Stimulated activated CD8-positive, alpha-beta memory T cell treated with anti-CD3 and anti-CD28 coated beads, Interleukin-7, amount 100 ng/mL, for 1 hour (primary cell): ENCODE measurements at places on chromosomes 2 and 18.

- DNase-seq, result no peak
Observed at GRCh38 chr2:39779927-39780326, 869 bp upstream of the THUMPD2 start.

DNA sequence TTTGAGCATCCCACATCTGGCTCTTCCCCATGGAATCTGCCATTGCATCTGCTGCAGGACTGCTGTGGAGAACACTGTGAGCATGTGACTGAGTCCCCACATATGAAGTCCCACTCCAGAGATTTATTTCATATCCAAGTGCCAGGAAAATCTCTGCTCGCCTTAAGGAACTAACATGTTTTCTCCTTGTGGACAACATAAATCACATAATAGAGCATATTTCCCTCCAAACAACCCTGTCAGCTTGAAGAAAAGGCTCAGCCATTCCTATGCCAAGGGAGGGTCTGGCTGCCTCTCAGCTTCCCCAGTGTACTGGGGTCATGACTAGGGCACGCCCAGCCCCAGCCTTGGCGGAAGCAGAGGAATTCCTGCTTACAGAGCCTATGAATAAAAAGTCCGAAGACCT, 193.7 kb downstream of the DNER start:
- DNase-seq, result no peak

DNA sequence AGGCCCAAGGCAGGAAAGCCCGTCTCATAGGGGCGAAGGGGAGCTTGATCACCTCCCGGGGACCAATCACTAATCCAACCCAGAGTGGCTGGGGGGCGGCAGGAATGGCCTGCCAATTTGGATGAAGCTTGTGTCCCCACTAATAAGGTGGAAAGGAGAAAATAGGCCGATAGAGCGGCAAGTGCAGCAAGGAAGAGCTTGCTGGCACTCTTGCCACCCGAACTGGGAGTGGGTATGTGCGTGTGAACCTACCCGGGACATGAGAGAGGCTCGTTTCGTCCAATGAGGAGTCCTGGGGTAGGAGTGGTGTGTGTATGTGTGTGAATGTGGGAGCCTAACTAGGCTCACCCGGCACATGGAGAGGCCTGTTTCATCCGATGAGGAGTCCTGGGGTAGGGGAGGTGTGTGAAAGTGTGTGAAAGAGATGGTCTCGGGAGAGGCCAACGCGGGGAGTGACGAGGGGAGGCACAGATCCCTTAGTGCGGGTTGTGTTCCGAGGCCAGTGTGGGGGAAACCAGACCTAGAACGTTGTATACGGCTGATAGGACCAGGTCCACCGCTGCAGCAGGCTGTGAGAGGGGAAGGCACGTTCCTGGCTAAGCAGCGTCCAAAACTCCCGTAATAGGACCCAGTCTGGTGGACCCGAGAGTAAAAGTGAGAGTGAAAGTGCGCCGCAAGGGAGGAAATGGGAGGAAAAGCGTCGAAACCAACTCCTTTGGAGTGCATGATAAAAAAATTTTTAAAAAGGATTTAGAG, 47.1 kb upstream of the SELENOI start:
- DNase-seq, result peak; percentile 5

DNA sequence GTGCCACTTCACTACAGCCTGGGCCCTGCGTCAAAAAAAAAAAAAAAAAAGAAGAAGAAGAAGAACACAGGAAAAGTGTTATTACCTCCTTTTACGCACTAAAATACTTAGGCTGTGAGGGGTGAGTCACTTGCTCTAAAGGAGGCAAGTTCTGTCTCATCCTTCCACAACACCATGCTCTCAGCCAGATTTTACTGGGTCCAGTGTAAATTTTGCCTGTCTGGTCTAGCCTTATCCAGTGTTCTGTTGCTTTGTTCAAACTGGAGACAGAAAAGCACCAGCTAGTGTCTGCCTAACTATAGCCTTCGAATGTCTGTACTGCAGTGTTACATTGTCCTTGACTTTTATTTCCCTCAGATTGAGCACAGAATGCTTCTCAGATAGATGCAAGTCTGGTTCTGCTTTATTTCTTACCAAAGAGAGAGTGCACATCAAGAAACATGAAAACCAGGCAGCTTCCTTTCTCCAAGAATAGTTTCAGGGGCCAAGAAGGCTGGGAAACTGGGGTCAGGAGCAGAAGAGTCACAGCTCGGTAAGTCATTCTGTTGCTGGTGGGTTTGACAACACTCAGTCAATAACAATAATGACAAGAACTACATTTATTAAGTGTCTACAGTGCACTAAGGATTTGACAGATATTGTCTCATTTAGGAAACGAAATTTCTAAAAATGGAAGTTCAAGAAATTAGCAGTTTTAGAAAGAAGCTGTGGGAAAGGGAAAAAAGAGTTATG, 3.1 kb upstream of the MSGN1 start:
- no peak for DNase-seq

DNA sequence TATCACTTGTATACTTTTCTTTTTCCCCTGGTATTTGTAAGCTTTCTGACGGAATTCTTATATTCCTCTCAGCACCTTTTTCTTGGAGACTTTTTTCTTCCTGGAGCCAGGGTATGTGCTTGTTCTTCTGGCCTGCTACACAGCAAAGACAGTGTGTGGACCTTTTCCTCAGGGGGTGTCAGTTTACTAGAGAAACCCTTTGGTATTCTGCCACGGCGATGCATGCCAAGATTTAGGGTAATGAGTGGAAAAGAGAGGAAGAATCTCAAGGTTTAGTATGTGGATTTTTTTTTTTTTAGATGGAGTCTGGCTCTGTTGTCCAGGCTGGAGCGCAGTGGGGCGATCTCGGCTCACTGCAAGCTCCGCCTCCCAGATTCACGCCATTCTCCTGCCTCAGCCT, 152.2 kb downstream of the PHLPP1 start:
- DNase-seq, result no peak

- no peak for DNase-seq
Observed at GRCh38 chr2:38187541-38188011, 111.6 kb upstream of the CYP1B1 start.

- no peak for DNase-seq
Observed at GRCh38 chr2:232892221-232892620, 22.2 kb downstream of the SNORC start.

DNA sequence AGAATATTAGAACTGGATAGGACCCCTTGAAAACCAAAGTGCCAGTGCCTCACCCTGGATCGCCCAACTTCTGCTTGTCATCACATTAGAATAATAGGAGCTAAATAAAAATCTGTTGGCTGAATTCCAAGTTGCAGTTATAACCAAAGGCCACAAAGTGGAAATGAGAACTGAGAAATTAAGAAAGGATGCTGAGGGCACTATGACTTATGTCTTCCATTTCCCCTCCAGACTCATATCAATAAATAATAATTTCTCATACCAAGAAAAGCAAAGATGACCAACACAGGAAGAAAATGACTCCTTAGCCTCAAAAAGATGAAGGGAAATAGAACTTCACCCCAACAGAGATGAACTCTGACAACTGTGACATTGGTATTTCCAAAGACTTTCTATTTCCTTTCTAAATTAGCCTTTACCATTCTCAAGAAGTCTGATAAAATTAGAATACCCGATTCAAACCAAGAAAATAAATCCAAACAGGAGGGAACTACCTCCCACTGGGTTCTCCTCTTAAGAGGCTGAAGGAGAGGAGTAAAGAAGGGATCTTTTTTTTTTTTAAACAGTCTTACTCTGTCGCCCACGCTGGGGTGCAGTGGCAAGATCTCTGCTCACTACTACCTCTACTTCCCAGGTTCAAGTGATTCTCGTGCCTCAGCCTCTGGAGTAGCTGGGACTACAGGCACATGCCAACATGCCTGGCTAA, 46.5 kb upstream of the EPG5 start:
- no peak for DNase-seq

GRCh38 chr18:40035966-40036365, 1919.1 kb upstream of the PIK3C3 start:
- DNase-seq, result no peak

DNA sequence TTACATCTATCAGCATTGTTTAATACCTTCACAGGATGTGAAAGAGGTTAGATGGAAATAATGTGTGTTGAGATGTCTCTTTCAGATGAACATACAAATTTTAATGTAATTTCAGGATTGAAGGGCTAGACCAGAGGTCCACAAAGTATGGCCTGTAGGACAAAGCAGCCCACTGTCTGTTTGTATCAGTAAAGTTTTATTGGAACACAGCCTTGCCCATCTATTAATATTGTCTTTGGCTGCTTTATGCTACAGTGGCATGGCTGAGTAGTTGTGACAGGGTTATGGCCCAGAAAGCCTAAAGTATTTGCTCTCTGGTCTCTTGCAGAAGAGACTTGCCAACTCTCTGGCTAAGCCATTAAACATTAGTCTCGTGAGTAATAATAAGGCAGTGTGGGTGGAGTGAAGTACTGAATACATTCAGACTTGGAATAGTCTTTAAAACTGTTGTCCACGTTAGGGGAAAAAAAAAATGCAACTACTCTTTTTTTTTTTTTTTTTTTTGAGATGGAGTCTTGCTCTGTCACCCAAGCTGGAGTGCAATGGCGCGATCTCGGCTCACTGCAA, 74.5 kb upstream of the NOSTRIN start:
- DNase-seq, result no peak

DNA sequence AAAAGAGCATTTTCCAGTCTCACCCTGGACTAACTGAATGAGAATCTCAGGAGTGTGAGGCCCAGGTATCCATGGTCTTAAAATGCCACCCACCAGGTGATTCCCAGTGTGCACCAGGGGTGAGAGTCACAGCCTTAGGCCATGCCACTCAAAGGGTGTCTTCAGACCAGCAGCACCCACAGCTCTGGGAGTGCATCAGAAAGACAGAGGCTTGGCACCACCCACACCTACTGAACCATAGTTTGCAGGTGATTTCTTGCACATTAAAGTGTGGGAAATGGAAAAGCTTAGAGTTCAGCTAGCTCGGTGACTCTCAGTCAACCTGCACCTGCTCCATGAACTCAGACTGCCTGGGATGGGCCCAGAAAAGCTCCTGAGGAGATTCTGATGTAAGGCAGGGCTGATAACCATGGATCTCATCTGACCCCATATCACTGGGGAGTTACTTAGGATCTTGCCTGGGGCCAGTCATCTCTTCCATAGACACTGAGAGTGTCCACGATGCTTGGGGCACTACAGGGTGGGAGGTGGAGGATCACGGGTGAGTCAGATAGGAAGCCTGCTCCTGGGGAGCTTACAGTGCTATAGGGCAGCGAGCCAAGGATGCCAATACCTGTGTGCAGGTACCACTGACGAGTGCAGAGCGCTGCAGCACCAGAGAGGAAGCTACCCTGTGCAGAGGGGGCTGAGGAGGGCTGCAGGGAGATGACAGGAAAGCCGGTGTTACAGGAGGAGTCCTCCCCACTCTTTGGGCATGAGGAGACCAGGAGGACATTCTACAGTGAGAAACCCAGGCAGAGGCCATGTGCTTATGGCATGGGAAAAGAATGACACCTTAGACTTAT, 4.6 kb downstream of the IL37 start:
- DNase-seq, result no peak

- no peak for DNase-seq
Observed at GRCh38 chr2:159185401-159186130, 100.9 kb downstream of the WDSUB1 start.

DNA sequence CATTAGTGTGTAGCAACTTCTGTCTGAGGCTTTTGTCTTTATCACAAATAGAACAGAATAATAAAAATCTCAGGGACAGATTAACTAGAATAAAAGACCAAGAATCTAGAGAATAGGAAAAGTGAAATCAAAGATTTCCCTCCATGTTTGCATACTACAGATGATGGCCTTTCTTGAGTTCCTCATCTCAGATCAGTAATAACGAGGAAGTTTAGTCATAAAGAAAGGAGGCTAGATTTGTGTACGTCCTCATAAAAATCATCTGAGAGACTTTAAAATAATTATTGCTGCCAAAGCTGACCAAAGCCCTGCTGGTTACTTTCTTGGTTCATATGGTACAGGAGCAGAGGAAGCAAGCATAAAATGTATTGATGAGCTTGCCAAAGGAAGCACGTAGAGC, 117.3 kb downstream of the MIB1 start:
- no peak for DNase-seq

DNA sequence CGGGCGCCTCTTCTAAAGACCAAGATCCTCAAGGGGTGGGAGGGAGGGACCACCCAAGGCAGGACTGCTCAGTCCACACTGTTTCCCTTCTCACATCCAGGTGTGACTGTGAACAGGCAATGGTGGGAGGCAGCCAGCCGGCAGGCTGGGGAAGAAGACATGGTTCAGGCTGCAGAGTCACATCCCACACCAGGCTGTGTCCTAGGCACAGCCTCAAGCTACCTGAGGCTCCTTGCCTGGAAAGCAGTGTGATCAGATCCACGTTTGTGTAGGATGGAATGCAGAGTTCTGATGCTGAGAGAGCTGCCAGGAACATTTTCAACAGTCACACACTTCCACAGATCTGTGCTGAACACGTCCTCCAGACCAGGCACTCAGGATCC, 16.4 kb downstream of the SLC66A2 start:
- DNase-seq, result no peak

- DNase-seq, result no peak
Observed at GRCh38 chr18:2910261-2910660, 63.5 kb downstream of the EMILIN2 start.

- no peak for DNase-seq
Observed at GRCh38 chr18:75200071-75200470, 8.9 kb downstream of the PTGR3 start.

DNA sequence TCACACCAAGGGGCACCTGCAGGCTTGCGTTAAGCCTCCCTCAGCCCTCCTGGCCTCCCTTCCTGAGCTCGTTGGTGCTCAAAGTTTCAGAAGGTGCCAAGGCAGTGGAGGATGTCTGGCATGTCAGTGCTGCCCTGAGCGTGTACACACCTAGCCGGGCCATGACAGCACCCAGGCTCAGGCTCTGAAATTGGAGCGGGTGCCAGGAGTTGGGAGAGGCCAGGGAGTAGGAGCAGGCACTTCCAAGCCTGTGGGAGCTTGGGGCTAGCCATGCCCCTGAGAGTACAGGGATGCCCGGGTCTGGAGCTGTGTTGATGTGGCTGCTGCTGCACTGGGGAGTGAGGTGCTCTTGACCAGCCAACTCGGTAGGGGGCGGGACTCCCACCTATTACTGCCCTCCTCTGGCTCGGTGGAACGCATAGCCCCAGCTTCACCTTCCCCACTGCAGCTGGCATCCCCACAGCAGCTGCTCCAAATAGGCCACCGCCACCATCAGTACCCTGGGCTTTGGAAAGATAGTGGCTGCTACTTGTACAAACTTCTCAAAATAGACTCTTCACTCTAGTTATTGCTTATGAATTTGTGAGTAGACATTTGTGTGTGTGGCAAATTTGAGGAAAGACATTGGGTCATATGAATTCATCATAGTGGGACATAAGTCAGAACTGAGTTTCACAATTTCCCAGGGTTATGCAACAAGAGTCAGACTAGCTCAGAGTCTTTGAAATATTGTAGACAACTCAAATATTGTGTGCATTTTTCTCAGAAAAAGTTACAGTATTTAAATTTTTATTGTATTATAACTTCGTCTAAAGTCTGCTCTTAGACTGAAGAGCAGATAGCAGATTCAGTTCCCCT, 6.8 kb upstream of the PCARE start:
- DNase-seq, result no peak

DNA sequence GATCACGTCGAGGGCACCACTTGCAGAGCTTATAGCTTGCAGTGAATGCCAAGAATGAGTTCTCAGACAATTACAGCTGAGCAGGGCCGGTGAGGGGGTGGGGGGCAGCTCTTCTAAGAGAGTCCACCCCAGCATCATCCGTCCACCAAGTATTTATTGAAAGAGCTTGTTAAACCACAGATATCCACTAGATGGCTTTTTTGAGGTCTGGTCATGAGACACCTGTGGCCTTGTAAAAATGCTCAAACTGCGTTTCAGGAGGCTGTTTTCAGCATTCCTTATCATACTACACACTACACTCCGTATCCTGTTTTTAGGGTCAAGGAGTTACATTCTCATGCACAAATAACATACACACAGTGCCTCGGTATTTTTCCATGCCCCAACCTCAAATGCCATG, 51.5 kb downstream of the DNAJC10 start:
- DNase-seq, result no peak

GRCh38 chr18:36358141-36358540, 60.6 kb downstream of the FHOD3 start:
- DNase-seq, result no peak
